HFFc6 (cell line): ENCODE measurements at places on chromosomes 4 and X.

- DNase-seq: no peak
Observed at GRCh38 chr4:69376450-69376849, 96.2 kb downstream of the UGT2B28 start.

- DNase-seq: no peak
Observed at GRCh38 chr4:174460684-174461083, 61.6 kb downstream of the HPGD start.

DNA sequence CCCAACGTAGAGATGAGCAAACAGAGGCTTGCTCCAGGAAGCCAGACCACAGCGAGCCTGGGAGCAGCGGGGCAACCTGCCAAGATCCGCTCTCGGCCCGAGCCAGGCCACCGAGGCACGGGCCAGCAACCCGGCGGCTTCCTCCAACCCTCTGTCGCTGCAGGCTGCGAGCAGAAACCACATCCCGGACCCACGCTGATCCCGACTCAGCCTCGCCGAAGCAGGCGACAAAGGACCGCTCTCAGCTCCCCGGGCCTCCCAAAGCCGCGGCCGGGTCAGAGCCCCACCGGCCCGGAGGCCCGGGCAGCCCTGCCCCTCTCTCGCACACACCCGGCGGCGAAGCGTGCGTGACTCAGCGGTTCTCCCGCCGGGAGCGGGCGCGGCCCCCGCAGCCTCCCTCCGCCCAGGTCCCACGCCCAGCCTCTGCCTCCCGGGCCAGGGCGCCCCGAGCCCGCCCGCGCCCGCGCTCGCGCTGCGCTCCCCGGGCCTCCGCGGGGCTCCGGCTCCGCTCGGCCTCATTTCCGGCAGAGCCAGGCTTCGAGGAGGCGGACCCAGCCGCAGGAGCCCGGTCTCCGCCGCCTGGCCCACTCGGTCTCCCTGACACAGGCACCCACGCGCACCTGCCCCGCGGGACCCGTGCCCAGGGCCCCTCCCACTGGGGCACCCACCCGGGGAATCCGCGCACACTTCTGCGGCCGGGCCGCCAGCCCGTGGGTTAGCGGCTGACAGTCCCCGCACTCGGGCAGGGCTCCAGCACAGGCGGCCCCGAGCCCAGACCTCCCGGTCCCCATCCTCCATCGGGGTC, 1.7 kb downstream of the PPP2R2C start:
- DNase-seq: peak; percentile 7

DNA sequence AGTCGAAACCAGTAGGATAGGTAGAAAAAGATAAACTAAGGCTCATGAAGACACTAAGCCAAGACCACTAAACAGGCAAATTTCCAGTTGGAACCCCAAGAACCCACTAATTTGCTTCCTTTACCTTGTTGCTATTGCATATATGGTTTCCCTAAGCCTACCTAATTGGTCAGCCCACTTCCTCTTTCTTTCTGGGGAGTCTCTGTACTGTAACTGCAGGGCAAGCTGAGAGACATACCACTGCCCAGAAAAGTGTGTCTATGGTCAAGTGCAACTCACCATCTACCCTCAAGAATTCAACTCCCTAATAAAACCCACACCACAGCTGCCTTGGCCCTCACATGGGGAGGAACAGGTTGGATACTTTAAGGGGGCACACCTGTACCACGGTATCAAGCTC, 28.6 kb downstream of the IDS start:
- DNase-seq: no peak

DNA sequence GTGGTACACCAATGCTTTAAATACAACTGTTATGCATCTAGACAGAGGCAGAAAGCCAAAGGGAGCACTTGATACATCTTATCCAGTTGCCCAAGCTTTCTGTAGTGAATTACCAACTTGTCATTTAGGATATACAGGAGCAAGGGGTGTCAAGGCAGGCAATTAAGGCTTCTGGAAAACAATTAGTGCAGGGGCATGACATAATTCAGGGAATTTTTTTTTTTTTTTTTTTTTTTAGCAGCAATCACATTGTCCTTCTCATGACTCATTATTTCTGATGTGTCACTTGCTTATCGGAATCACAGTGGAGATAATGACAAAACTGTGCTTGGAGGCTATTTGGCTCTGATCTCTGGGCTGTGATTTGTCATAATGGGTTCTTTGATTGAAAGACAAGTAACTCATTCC, 259.5 kb downstream of the ARHGAP24 start:
- DNase-seq: no peak
